ENCODE measurements at places on chromosomes 12 and 14.
A peak's percentile ranks its signal among the peaks of the same experiment; 100 is the strongest.

DNA sequence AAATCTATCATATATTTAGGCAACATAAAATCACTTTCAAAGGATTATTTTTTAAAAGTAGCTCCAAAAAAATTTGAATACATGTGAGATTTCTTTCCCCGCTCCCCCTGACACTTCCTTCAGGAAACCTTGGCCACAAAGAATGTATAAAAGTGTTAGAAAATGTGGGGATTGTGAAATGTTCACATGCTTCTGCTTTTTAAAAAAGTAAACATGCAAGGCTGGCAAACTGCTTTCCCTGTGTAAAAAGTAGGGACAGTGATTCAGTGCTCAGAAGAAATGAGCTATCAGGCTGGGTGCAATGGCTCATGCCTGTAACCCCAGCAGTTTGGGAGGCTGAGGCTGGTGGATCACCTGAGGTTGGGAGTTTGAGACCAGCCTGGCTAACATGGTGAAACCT is 26.6 kb downstream of the MBIP start:
- DNase-seq, result no peak

GRCh38 chr12:15754233-15754632 is 35.0 kb downstream of the EPS8 start:
- DNase-seq, result no peak

- DNase-seq, result peak; percentile 96
Measured at GRCh38 chr12:114668151-114668885, 15.7 kb downstream of the TBX3 start.

DNA sequence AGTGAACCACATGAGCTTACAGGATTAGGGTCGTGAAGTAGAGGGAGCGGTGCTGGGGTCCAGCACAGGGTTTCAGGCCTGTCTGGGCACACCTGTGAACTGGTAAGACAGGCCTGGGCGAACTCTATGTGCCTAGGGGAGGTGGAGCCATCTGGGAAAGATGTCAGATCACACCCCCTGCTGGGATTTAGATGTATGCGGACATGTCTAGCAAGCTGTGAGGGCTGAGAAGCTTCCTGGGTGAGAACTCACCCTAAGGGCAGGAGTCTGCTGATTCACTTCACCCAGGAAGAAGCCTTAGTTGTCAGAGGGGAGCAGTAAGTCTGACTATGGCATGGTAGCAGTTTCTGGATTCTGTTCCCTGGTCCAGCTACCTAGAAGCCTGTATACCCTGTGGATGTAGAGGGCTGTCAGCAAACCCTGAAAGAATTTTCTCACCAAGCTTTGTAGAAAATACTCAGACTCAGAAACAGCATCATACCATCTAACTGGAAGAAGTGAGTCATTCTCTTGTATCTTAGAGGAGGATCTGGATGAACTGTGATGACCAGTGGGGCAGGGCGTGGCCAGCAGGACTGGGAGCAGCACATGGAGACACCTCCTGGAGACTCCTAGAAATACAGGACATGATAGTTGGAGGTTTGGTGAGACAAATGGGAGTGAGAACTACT is 11.2 kb upstream of the PYGL start:
- peak; percentile 6 for DNase-seq

- peak; percentile 17 for DNase-seq
Measured at GRCh38 chr12:77615332-77615731, 215.4 kb upstream of the NAV3 start.

- DNase-seq, result no peak
Measured at GRCh38 chr12:32116897-32117296, 10.2 kb downstream of the BICD1 start.

Measured in NCI-H526 treated with DMSO at 0.1 percent for 48 hours (cell line).